H54 (cell line): ENCODE measurements at places on chromosomes 2 and 18.

GRCh38 chr2:156884216-156884615 is 373.3 kb upstream of the GALNT5 start:
- DNase-seq = no peak

GRCh38 chr18:7608781-7609201 is 41.7 kb downstream of the PTPRM start:
- DNase-seq = no peak

DNA sequence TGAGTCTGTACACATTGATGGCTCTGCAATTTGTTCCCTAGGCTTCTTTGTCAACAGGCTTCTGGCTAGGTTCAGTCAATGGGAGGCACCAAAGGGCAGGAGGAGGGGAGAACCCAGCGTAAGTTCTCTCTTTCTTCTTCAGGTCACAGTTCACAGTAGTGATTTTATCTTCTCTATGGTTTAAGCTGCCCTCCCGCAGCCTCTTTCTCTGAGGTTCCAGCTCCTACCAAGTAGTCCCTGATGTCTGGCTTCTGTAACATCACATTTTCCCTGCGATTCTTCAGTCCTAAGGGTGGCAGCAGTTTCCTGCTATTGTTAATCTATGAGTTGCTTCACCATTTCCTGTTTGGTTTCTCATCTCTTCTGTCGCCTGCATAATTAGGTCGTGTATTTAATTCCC is 107.4 kb downstream of the CPO start:
- no peak for DNase-seq

GRCh38 chr2:168311261-168311910 is 64.0 kb upstream of the STK39 start:
- no peak for DNase-seq

GRCh38 chr18:58496937-58497336 is 132.0 kb downstream of the ALPK2 start:
- no peak for DNase-seq

DNA sequence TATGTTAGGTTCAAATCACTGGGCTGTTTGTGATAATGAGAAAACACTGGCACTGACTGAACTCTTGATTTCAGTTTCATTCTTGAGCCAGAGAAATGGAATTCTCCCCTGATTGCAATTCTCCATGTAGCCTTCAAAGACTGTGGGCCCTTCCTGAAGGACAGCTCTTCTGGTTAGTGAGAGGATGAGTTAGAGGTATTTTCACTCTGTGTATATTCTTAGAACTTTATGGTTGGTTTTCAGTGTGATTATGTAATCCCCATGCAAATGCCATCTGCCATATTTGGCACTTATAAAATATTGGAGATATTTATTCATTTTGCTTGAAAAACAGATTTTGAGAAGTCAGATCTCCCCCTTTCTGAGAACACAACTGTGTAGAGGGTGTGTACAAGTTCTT is 323.7 kb downstream of the SLC4A3 start:
- DNase-seq = no peak

GRCh38 chr2:188884517-188884916 is 89.7 kb upstream of the COL3A1 start:
- DNase-seq = no peak

DNA sequence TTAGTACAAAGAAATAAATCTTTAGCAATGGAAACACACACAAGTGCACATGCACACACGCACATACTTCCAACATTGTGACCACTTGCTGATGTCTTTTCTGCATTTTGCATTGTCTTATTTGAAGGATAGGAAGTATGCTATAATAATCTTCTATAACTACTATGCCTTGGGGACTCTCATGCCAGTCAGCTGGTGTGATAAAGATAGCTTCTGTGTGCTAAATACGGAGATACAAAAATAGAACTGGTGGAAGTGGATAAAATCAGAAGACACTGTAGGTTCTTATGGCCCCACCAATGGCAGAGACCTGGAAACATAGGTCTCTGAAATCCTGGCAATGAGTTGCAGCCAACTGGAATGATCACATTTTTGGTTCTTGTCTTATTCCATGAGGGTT is 31.5 kb upstream of the RASGRP3 start:
- DNase-seq = no peak

DNA sequence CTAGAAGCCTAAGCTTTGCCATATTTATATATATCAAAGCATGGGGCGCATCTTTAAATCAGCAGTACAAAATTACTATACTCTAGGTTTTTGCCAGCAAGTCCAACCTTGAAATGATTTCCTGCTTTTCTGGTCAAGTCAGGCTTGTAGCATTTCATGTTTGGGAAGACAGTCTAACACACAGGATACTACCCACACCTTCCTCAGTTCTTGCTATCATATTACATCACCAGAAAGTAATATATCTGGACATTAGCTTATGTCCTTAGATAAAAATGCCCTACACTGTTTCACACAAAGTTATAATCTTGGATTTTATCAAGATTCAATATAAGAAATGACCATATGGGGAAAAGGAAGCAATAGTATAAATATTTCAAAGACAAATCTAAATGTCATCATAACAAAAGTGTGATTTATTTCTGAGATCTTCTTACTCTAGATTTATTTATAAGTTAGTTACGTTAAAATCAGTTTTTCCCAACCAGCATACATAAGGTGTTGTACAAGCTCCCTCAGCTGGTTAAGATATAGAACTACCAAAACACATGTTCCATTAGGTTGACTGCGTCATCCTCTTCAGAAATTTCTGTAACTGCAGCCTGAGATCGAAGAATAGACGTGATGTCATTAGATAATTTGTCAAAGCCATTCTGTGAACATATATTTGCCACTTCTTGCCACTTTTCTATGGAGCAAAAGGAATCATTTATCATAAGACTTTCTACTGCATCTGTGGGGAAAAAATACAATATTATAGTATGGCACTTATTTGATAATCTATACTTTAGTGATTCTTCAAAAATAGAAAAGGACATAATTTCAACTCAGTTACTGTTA is 56.6 kb downstream of the CLHC1 start:
- peak; percentile 41 for DNase-seq

DNA sequence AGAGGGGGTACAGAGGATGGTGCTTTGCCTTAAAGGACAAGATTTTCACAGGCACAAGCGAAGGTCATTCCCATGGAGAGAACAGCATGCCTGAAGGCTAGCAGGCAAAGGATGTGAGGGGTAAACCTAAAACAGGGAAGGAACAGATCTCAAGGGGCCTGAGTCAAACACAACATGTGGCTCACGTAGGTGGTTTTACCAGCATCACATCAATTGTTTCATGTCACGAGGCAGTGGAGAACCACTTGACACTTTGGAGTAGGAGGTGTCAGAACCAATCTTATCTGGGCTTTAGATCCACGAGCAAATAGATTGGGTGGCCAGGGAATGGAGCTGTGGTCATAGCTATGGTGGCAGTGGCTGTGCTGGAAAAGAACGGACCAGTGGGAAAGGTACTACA is 8.4 kb downstream of the COX5B start:
- no peak for DNase-seq

DNA sequence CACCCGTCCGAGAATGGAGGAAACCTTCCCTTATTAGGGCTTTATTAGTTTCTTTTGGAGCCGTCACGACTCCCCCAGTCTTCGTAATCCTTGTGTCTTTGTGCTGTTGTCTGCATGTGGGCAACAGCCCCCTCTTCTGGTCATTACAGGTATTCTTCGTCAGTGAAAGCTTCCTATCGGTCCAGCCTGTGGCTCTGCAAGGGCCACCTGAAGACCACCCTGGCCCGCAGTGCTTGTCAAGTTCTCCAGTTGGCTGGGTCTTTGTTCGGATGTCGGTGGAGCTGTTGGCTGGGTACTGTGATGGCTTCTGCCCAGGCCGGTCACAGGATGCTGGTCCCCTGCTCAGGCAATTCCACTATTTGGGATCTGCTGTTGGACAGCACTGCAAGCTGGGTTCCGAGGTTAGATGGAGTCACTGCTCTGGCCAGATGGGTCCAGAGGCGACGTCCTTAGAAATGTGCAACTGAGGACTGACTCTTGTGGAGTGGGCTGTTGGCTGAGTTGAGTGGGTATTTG is 19.2 kb downstream of the E2F6 start:
- DNase-seq = peak; percentile 23

DNA sequence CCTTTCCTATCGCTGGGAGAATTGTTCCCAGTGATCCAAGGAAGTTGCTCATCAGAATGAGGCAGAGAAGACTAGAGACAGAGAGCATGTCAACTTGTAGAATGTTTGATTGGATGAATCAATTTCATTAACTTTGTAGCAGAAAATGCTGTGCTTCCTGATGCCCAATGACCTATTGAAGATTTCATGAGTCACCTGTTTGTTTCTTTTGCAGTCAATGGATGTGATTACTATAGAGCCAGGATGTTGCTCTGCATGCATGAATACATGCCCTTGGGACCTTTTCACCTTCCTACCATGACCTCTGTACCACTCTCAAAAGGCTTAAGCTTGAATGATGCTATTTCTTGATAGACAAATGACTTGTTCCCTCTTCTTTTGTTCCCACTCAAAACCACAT is 23.3 kb downstream of the SCG2 start:
- no peak for DNase-seq

DNA sequence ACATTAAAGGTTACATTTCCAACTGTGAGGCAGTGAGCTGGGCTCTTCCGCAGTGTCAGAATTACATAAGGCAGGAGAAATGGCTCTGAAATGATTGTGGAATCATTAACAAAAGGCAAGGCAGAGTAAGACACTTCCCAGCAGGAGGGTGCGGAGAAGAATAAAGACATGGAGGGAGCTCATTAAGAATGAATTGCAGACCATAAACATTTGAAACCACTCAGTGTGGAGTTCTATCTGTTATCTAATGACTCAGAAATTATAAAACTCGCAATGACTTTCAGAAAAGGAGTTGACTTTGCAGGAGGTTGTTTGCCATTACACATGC is 77.0 kb downstream of the SMIM21 start:
- DNase-seq = no peak

- DNase-seq = no peak
These were observed 84.9 kb upstream of the MRPS9 start for GRCh38 chr2:104952976-104953375.

GRCh38 chr2:205403244-205403825 is 279.0 kb upstream of the NRP2 start:
- no peak for DNase-seq

DNA sequence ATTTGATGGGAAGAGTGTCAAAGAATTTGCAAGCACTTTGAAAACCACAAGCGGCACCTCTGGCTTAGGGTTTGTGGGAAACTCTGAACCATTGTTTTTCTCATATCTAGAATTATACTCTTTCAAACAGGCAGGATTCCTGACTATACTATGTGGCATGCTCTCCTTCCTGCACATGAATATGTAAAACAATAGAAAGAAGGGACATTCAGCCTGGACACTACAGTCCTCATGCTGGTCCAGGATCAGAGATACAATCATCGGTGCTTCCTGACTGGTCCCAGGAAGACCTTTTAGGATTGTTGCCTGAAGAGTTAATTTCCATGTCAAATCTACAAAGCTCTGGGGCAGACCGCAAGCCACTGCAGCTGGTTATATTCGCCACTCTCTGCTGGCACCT is 55.7 kb upstream of the RASGRP3 start:
- DNase-seq = no peak

DNA sequence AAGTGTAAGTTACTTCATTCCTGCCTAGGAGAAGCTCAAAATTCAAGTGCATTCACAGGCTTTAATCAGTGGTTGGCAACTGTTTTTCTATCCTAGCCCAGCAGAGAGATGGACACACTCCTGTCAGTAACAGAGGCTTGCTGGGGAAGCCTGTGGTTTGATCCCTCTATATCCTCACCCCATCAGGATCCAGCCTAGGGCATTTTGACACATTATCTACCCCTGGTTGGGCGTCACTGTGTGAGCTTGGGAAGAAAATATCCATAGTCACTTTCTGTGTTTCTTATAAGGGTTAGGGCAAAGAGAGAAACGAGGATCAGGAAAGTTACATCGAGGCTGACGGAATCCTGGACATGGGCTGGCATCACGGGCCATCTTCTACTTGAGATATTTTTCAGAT is 10.0 kb downstream of the NT5DC4 start:
- no peak for DNase-seq

DNA sequence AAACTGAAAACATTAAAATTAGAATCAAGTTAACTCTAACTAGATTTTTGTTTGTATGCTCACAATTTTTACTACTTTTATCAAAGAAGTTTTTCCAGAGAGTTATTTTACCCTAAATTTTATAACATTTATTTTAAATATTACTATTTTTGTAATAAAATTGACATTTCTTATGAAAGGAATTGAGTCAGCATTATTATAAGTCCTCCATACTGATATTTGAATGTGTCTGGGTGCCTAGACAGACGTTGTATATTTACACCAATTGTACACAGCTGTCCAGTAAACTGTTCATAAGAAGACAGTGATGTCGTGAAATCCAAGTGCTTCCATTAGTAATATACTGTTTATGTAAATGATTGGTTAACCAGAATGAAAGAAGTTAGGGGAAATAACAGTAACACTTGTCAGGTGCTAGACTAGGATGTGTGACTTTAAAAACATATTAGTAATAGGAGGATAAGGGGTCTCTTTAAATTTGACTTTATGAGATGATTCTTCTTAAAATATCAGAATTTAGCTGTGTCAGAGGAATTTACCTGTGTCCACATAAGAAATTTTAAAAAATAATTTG is 73.7 kb downstream of the TANK start:
- DNase-seq = no peak

GRCh38 chr2:122999821-123000220 is 1025.3 kb upstream of the CNTNAP5 start:
- no peak for DNase-seq

DNA sequence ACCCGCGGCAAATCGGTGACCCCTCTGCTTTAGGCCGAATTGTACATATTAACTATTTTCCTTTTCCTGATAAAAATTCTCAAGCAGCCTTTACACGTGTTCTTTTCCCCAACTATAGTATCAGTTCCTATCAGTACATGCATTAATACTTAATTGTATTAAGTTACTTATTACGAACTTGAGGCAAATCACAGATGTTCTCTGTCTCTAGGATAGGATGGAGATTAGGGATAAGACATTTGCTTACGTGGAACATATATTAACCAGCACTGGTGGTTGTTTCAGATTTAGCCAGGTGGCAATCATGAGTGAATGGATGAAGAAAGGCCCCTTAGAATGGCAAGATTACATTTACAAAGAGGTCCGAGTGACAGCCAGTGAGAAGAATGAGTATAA is 675 bp downstream of the GEMIN6 start:
- no peak for DNase-seq

DNA sequence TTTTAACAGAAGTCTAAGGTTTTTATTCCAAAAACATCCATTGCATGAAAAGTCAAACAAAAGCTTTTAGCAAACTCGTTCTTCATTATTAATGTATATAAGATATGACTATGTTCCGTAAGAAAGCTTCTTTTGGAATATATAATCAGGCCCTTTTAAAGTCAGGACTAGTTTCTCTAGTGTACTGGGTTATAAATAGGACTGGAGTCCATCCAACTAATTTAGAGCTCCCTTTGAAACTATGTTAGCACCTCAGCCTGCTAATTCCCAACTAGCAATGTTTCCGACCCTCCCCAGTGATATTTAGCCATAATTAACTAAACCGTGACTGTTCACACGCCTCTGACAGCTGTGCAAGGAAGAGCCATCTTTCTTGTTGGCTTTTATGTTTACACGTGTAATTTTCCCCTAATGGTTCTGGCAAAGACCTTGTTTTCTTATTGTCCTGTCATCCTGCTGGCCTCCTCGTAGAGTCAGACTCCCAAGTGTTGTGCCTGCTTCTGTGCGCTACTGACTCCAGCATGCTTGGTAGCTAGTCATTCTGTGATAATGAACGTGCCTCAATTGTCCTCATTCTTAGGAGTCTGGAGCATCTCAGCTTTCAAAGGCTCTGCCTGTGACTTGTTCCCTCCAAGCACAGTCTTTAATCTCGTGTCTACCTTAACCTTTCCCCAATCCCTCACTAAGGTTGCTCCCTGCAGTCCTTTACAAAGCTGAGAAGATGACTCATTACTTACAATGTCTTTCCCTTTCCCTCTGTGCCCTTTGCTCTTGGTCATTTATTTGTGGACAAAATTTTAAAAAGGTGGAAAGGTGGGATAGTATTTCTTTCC is 172.2 kb upstream of the RASGRP3 start:
- no peak for DNase-seq
